Cerebellar cortex (tissue), 1 donor: ENCODE measurements at places on chromosomes 16 and 17.

GRCh38 chr17:8029121-8029520, 9.7 kb upstream of the ALOX15B start:
- no peak for DNase-seq

- no peak for DNase-seq
Measured at GRCh38 chr17:40170325-40170724, 6.9 kb upstream of the RAPGEFL1 start.

DNA sequence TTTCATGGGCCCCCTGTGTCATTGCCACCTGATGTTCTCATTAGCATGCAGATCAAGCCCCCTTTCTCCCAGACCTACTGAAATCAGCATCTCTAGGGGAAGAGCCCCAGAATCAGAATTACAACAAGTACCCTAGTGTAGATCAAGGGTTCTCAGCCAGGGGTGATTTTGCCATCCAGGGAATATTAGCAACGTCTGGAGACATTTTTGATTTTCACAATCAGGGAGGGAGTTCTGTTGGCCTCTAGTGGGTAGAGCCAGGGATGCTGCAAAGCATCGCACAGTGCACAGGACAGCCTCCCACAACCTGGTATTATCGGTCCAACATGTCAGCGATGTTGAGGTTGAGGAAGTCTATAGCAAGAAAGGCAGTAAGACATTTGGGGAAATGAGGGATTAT, 7.3 kb downstream of the AMZ2 start:
- DNase-seq: no peak

DNA sequence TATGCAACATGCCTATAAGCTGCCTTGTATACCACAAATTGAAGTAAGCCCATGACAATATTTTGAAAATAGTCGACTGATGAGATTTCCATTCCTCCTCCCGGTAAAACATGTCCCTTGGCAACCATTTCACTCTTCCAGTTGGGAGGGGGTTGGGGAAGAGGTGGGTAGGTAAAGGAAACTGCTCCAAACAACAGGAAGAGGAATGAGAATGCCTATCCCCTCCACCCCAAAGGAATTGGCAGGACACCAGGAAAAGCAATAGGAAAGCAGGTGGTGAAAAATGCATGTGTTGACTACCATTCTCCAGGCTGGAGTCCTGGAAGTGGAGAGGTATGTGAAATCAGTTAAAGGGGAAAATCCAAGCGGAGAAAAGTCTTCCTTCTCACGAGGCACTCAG, 455.9 kb upstream of the PSMD7 start:
- DNase-seq: no peak

GRCh38 chr17:57257895-57258851, 1.9 kb downstream of the MSI2 start:
- peak; percentile 37 for DNase-seq

- DNase-seq: no peak
Measured at GRCh38 chr17:37089956-37090355, 141.2 kb downstream of the AATF start.

GRCh38 chr17:48754500-48755261, 26.1 kb upstream of the HOXB13 start:
- peak; percentile 76 for DNase-seq

DNA sequence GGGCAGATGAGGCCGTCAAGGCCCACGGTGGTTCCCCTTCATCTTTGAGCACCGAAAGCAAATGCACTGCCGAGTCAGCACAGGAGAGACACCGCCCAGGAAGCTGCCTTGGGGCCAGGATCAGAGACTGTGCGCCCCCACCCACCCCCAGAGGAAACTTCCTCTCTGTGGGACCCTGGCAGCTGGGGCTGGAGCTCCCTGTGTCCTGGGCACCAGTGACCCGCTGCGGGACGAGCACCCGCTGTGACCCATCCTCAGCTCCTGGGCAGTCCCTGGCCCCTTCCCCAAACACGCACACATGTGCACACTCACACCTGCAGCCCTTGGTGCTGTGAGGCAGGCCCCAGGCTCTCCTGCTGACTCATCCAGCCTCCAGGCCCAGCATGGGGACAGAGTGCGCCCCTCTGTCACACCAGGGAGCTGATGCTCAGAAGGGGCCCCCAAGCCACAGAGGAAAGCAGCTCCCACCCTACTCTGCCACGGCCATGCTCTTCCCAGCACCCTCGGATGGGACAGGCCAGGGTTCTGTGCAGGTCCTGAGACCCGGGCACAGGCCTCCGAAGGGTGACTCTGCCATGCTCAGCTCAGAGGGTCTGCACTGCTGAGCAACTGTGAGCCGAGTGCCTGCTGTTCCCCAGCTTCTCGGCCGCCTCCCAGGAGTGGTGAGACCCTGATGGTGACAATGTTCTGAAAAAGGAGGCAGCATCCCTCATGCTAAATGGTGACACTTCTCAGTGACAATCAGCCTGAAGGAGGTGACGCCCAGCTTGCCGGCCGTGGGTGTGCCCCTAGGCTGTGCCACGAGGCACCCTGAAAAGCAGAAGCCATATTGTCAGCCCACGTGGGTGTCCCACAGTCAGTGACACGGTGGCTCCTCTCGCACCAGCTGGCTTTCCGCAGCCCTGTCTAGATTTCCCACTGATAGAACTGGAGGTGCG, 3.6 kb downstream of the PIEZO1 start:
- DNase-seq: no peak

- DNase-seq: no peak
Measured at GRCh38 chr16:65124212-65124548, 2.3 kb upstream of the CDH11 start.

- no peak for DNase-seq
Measured at GRCh38 chr16:62974424-62974823, 938.2 kb upstream of the CDH8 start.

DNA sequence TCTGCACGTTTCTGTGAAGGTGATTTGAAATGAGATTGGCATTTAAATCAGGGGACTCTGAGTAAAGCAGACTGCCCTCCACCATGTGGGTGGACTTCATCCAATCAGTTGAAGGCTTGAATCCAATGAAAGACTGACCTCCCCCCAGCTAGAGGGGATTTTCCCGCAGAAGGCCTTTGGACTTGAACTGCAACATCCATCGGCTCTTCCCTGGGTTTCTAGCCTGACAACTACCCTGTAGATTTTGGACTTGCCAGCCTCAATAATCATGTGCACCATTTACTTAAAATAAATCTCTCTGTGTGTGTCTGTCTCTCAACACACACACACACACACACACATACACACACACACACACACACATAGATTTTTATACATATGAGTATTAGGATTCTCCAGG, 23.9 kb upstream of the CNEP1R1 start:
- no peak for DNase-seq

DNA sequence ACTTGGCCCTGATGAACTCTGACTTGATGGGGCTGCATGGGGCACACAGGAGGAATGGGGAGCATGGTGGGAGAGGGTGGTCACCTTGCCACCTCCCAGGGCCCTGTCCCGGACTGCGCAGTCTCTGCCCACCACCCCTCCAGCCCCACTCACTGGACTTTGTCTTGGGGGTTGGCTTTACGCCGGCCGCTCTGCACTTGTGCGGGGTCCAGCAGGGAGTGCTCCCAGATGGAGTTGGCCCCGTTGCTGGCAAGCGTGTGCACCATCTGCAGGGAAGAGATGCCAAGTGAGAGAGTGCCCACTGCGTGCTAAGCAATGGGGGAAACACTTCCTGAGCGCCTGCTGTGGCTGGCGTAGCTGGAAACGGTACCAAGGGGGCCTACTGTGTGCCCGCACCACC, 6.7 kb downstream of the GIT1 start:
- peak; percentile 87 for DNase-seq

GRCh38 chr16:69494991-69495392, 70.6 kb downstream of the CYB5B start:
- DNase-seq: peak; percentile 63

DNA sequence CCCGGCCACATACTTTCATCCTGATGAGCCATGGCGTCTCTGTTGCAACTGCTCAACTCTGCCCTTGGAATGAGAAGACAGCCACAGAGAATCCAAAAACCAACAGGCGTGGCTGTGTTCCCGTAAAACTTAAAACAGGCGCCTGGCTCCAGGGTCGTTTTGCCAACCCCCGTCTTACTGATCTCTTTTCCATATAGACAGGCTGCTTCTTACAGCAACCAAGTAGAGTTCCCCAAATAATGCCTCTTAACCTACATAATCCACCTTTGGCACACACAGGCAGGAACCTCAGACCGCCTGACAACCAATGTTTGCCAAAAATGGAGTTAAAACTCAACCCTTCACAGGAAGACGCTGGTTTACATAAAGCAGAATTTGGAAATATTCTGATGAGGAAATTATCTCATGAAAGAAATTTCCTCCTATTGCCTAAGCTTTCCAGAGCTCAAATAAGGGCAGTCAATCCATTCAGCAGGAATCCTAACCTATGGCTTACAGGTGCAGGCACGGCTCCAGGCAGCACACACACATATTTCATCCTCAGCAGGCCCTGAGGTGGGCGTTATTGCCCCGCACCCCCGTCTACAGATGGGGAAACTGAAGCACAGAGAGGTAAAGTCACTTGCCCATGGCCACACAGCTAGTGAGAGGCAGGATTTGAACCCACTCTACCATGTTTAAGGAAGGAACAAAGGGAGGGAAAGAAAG, 35.8 kb downstream of the LITAF start:
- DNase-seq: no peak

DNA sequence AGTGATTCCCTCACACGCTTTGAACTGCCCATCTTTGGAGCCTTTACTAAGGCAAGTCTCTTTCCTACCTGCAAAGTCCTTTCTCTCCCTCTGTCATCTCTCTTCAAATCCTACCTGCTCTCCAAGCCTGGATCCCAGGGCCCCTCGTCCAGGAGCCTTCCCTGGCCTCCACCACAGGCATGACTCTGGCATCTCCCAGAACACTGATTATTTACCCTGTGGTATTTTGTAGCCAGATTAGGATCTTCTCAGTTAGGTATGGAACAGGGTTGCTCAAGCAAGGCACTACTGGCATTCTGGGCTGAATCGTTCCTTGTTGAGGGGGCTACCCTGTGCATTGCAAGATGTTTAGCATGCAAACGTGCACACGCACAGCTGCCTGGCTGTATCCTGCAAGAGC, 31.9 kb upstream of the POLR3E start:
- DNase-seq: no peak

GRCh38 chr17:78805301-78805700, 23.2 kb upstream of the CYTH1 start:
- DNase-seq: no peak

GRCh38 chr17:28992625-28993600, 12.9 kb downstream of the SEZ6 start:
- no peak for DNase-seq

DNA sequence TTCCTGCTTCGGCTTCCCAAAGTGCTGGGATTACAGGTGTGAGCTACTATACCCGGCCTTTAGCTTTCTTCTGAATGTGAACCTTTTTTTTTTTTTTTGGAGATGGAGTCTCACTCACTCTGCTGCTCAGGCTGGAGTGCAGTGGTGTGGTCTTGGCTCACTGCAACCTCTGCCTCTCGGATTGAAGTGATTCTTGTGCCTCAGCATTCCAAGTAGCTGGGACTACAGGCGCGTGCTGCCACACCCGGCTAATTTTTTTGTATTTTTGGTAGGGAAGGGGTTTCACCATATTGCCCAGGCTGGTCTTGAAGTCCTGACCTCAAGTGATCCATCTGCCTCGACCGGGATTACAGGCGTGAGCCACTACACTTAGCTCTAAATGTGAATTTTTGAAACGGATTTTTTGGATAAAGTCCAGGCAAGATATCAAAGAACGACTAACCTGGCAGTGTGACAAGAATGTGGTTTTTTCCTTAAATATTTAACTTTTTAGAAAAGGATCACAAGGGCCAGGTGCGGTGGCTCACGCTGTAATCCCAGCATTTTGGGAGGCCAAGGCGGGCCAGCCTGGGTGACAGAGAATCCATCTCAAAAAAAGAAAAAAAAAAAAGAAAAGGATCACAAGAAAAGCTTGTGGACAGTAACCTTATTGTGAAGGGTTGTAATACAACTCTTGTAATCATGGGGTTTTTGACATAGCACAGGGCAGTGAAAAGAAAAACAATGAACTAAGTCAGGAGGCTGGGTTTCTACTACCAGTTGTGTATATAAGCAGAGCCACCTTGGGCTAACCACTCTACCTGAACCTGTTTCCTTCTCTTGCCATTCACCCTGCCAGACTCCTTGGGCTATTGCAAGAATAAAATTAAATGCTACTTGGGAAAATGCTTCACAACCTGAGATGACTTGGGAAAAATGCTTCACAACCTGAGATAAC, 6.2 kb downstream of the BRCA1 start:
- DNase-seq: no peak

DNA sequence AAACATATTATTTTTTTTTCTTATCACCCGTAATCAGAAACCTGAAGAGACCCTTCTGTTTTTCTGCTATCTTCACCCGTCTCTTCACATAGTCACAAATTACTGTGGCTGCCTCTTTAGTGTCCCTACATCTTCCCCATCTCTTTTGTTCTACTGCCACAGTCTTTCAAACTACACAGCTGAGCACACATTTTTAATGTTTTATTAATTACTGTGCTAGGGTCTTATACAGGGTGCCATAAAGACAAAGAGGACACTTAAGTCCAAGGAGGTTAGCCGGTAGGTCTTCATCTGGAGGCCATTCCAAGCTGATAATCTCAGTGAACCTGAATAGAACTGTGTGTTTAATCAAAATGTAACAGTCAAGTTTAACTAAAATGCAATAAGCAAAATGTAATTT, 20.7 kb downstream of the CNTNAP4 start:
- DNase-seq: no peak

GRCh38 chr16:21053590-21053989, 97.1 kb downstream of the DNAH3 start:
- DNase-seq: no peak

GRCh38 chr16:678858-679813, 1.1 kb upstream of the STUB1 start:
- DNase-seq: peak; percentile 80

- DNase-seq: no peak
Measured at GRCh38 chr17:50386510-50386909, 10.8 kb downstream of the LRRC59 start.

DNA sequence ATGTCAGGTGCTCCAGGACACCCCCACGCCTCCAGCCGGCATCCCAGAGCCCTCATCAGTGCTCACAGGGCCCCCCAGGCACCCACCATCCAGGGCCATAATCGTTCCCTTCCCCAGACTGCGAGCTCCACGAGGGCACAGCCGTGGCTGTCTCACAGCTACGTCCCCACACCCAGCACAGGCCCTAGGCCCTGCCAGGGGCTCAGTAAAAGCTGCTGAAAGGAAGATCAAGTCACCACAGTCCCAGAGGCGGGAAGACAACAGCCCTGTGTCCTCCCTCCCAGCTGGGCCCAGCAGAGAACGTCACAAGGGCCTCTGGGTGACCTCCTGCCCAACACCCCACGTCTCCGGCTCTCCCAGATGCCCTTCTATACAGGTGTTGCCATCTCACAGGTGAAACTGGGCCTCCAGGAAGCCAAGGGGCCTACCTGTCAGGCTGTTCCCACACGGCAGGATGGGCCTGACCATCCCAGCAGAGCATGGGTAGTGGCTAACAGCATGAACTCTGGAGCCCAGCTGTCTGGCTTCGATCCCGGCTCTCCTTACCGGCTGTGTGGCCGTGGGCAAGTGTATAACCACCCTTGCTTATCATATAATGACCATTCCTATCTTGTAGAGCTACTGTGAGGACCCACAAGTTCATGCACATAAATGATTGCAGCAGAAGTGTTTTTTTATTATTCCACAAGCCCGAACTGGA, 17.9 kb downstream of the ARL2BP start:
- no peak for DNase-seq

GRCh38 chr16:11575223-11575589, 11.5 kb downstream of the LITAF start:
- no peak for DNase-seq

GRCh38 chr17:27888945-27889344, 4.2 kb downstream of the LYRM9 start:
- DNase-seq: peak; percentile 49
